ENCODE measurements at places on chromosomes 3 and 15. TPM values are rescaled to one million over a fixed set of nuclear protein-coding genes. Genes with fewer than 3 reads are reported as not detected.

- no peak for DNase-seq
These were observed 387.4 kb downstream of the PTPRG start for GRCh38 chr3:61948699-61949305.

DNA sequence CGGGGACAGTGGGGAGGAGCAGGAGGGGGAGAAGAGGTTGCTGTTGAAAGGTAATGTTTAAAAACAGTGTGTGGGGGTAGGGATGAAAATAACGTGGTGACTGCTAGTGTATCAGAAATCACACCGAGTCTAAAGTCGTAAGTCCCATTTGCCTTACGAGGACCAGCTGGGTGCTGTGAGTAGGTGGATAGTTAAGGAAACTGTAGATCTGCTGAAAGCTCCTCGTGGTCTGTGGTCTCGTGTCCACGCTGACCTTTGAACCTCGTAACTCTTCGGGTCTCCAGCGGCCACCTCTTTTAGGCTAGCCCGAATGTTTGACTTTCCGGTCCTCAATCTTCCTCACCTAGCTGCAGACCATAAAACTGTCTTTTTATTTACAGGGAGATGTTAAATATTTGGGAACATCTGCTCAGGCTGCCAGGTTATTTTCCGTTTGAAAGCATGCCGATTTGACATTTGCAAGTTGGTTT, 29.3 kb upstream of the ST3GAL6 start:
- DNase-seq: peak; percentile 16

GRCh38 chr15:101773496-101774100, 29.7 kb upstream of the OR4F6 start:
- no peak for DNase-seq

DNA sequence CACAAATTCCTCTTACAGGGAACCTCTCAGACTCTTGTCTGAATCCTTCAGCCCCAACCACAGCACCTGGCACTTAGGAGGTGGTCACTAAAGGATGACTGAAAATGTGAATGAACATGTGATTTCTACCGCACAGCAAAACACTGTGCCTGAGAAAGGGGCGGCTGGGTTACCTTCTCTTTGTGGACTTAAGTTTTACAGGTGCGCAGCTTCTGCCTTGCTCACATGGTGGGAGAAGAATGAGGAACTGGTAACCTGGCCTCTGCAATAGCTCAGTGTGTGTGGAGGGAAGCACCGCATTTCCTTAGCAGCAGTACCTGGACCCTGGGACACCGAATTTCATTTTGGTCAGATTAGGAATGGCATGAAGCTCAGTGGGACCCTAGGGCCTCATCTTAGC, 9.8 kb upstream of the ETV5 start:
- DNase-seq: no peak

- no peak for DNase-seq
These were observed 62.3 kb downstream of the CEP152 start for GRCh38 chr15:48748535-48748934.

DNA sequence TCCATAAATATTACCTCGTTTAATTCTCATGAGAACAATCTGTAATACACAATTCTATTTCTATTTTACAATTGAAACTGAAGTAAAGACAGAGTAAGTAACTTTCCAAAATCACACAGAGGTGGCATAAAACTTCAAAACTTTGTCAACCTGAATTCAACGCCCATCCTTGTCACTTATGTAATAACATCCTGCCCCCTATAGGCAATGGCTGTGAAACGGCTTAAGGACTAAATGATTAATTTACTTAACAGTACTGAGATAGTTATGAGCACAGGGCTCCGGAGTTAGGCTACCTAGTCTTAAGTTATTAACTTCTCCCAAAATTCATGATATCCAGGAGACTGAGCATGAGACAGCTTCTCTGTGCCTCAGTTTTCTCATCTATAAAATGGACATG, 293.1 kb upstream of the CHRM5 start:
- no peak for DNase-seq

DNA sequence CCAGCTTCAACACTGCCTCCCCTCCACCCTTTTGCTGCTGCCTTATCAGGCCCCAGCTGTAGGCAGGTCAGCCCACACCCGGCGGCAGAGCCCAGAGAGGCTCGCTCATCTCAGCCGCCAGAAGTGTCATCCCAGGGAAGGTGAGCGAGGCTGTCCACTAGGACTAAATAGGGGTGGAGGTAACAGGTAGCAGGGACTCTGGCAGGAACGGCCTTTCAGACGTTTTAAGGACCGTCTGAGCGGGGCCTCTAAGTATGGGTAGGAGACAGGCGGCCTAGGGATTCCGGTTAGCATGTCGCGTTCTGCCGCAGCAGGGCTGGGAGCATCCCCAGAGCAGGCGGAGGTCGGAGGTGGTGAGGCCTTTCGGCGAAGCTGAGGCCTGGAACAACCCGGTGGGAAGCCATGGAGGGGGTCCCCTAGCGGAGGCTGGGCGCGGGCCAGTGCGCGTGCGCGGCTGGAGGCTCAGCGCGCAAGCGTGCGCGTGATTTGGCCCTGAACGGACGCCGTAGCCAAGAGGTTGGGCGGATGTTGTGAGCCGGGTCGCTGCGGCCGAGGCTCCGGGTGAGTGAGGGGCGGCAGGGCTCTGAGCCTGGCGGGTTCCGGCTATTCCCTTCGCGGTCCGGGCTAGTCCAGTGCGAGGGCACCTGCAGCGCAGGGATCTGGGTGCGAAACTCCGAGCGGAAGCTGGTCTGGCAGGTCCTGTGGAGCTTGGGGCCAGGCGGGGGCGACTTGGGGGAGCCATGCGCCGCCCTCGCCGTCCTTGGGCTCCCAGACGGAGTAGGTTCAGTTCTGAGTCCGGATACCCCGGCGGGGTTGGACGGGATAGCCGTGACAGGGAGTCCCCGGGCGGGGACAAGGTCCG, at the start of the genes MST1 and RNF123:
Gene MST1 (minus strand): TSS at position 429 of the 862 bp plus-strand sequence. CDS start 783 bp downstream, outside the sequence.
Gene RNF123 (plus strand): TSS at position 512 of the 862 bp plus-strand sequence. CDS start 1,609 bp downstream, outside the sequence.
- peak; percentile 82 for DNase-seq

DNA sequence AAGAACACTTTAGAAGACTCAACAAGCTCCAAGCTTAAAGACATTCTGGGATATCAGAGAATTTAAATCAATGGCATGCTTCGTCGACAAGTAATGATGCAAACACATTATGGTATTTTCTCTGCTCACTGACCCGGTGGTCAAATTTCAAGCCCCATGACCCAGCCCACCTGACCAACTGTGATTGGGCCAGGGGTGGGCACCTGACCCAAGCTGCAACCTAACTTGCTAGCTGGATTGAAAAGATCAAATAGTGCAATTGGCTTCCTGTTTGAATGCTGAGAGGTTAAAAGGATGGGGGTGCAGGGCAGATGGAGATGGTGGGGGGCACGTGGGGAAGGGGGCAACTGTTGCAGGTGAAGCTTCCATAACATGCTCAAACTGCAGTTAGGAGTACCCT, 250.4 kb downstream of the CLSTN2 start:
- no peak for DNase-seq

- no peak for DNase-seq
These were observed 47.5 kb upstream of the EIF3J start for GRCh38 chr15:44489464-44489863.

- DNase-seq: no peak
These were observed 22.8 kb downstream of the RTP3 start for GRCh38 chr3:46520531-46520930.

DNA sequence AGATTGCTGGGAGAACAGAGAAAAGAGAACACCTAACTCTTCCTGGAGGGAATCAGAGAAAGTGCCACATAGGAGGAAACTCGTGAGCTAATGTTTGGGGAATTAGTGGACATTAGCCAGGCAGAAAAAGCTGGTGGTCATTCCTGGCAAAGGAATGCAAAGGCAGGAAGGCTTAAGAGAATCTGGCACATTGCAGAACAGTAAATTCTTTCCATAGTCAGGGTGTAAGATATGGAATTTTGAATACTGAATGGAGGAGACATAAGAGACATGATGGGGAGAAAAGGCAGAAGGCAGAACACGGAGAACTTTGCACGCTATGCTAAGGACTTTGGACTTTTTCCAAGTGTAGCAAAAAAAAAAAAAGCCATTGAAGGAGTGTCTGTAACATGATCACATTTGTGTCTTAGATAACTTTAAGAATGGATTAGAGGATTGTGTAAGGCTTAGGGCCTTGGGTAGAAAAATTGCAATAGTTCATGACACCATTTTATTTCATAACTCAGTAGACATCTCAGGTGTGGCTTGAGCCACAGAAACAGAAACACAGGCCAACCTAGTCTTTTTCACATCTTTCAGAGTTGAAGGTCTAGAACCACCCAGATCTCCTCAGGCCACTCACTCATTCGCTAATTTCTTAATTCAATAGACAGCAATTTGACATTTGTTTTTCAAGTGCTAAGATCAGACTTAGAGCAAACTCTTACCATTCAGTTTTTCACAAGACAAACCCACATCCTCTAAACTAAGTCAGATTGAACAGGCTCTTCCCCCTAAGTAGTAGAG, 31.2 kb upstream of the CCDC80 start:
- no peak for DNase-seq

- DNase-seq: no peak
These were observed 32.3 kb upstream of the PROK2 start for GRCh38 chr3:71817262-71817661.

GRCh38 chr3:119598410-119599098, 869 bp downstream of the PLA1A start:
- DNase-seq: no peak

GRCh38 chr15:81789403-81789802, 256.4 kb downstream of the MEX3B start:
- no peak for DNase-seq

DNA sequence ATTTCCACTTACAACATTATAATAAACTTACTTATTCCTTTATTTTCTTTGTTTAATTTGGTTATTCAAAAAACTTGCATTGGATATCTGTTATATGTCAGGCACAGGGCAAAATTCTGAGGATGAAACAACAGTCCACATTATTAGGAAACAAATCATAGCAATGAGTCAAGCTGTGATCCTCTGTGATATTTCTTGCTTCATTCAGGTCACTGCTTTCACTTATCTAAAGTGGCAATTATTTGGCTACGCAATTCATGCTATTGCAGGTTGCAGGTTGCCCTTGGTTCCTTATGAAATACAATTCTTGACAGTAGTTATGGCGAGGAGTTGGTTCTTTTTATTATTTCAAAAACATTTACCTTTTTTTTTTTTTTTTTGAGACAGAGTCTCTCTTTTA, 66.4 kb upstream of the CNTN6 start:
- DNase-seq: no peak

GRCh38 chr3:13111173-13111872, 38.1 kb upstream of the IQSEC1 start:
- DNase-seq: no peak

GRCh38 chr15:28014623-28015200, 84.4 kb downstream of the OCA2 start:
- no peak for DNase-seq

- DNase-seq: no peak
These were observed 36.7 kb downstream of the SLC9A9 start for GRCh38 chr3:143811602-143812001.

DNA sequence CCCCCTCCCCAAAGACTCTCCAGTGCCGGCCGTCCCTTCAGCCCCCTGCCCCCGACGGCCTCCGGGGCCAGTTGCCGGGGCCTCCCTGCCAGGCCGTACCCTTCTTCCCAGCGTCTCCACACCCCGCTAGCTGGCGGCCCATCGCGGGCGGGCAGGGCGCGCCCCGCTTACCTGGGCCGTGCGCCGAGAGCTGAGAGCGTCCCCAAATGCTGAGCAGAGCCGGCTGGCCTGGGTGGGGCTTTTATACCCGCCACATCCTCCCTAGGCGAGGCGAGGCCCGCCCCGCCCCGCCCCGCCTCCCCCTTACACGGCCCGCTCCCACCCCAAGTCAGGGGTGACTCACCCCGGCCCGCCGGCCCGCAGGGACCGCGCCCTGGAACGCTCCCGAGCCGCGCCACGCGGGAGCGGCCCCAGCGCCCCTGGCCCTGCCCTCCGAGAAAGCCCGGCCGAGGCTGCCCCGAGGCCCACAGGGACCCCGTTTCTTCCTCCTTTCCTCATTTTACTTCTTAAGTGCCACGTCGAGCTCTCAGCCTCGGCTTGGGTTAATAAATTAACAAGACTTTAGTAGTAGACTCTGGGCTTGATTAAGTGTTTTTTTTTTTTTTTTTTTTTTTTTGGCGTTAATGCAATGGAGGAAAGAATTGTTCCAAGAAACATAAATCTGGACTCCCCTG, at the start of gene ANXA2:
Gene ANXA2 (minus strand): TSS at position 215 of the 674 bp plus-strand sequence. CDS start 11,911 bp downstream, outside the sequence.
- no peak for DNase-seq

- no peak for DNase-seq
These were observed 536 bp downstream of the ATP10A start for GRCh38 chr15:25862472-25863110.

Gene CNTN6
- 2.2 TPM for polyA plus RNA-seq

Gene LMAN1L
- polyA plus RNA-seq: not detected

Gene C3orf18
- polyA plus RNA-seq: 15.4 TPM

Gene MST1
- 347 TPM for polyA plus RNA-seq

Gene OR5K3
- not detected for polyA plus RNA-seq

Gene TMEM108
- 3.6 TPM for polyA plus RNA-seq
